ENCODE measurements at places on chromosomes 4 and X. TPM values are rescaled to one million over a fixed set of nuclear protein-coding genes. Genes with fewer than 3 reads are reported as not detected.
A peak's percentile ranks its signal among the peaks of the same experiment; 100 is the strongest.

The PLK4 gene
- 13.7 TPM for total RNA-seq

The NSG1 gene
- 81.7 TPM for total RNA-seq

The TEX13D gene
- total RNA-seq, result 0.45 TPM

DNA sequence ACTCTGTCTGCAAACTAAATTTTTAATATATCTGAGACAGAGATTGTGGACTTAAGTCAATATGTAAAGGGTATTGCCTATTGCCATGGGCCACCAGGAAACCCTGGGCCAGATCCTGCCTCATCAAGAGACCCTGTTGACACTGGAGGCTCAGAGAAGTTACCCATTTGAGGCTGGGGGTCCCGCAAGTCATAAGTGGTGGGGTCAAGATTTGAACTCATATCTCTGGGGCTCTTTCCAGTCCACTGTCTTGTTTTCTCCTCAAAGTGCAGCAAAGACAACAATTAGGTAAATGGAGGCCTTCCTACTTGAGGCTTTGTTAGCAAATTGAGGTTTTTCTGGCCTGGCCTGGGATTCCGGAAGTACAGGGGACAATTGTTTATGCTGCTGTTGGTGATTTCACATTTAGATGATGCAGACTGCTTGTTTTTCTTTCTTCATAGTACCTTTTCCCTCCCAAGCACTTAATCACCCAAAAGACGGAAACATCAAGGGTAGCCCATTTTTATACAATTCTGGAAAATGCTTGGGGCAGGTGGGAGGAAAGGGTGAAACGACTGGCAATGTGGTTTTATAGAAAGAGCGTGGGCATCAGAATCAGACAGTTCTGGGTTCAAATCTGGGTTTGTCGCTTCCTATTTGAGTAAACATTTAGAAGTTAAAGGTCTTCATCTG lies 160.0 kb downstream of the SMIM20 start:
- DNase-seq, result no peak

GRCh38 chrX:103847174-103847870 lies 15.3 kb upstream of the RAB9B start:
- DNase-seq, result peak; percentile 2

GRCh38 chr4:1751919-1752283 lies 30.6 kb downstream of the TACC3 start:
- DNase-seq, result no peak

DNA sequence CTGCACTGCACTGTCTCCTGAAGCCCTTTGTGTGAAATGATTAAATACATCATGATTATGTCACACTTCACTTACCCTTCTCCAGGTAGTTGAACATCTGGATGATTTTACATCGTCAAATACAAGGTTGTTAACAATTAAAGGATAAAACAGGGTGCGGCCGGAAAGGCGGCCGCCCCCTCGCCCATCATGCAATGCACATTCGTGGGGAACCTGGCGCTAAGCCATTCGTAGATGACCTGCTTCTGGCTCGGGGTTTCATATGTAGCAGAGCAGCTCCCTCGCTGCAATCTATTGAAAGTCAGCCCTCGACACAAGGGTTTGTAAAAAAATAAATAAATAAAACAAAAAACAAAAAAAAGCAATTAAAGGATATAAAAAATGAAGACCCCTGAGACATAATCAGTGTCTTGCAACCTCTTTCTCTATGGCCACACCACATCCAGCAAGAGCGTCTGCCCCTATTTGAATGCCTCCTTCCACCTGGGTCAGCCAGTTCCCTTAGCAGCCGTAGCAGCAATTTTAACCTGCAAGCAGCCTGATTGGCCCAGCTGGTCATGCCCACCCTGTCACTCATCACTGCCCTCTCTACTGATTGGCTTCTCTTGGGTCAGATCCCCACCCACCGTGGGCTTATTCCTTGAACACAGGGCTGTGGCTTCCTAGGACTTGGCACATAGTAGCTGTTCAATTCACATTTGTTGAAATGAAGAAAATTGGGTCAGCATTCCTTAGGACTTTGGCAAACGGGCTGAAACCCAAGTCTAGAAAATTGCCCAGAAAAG lies 147.8 kb upstream of the PSAPL1 start:
- DNase-seq, result no peak
